HuH-7.5 (cell line): ENCODE measurements at places on chromosomes 3 and 15.

DNA sequence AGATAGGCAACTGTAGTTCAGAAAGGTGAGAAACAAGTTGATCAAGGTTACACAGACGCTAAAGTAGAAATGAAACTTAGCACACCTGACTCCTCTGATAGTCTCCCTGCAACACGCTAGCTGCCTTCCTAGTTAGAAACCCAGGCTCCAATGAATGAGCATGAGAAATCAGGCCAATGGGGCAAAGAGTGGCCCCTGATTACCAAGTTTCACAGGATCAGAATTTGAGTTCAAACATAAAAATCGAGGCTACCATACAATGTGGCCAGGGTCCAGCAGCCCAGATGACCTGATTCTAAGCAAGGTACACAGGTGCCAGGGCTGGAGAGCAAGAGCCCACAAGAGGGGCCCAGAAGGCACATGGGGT, 7.7 kb downstream of the PLD1 start:
- DNase-seq, result no peak

DNA sequence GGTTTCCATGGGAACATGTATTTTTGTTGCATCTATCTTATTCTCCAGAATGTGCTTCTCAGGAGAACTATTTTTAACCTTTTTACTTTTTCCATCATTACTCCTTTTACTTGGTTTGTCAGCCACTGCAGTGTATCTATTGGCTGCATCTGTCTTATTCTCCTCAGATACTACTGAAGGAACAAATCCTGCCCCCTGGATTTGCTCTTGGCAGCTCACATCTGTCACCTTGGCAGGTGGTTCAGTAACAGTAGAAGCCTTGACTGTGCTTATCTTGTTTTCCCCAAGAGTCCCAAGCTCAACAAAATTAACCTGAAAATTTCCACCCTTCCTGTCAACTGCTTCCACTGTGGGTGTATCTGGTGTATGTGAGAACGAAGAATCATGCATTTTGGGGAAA, 106.0 kb downstream of the MAP4 start:
- DNase-seq, result no peak

DNA sequence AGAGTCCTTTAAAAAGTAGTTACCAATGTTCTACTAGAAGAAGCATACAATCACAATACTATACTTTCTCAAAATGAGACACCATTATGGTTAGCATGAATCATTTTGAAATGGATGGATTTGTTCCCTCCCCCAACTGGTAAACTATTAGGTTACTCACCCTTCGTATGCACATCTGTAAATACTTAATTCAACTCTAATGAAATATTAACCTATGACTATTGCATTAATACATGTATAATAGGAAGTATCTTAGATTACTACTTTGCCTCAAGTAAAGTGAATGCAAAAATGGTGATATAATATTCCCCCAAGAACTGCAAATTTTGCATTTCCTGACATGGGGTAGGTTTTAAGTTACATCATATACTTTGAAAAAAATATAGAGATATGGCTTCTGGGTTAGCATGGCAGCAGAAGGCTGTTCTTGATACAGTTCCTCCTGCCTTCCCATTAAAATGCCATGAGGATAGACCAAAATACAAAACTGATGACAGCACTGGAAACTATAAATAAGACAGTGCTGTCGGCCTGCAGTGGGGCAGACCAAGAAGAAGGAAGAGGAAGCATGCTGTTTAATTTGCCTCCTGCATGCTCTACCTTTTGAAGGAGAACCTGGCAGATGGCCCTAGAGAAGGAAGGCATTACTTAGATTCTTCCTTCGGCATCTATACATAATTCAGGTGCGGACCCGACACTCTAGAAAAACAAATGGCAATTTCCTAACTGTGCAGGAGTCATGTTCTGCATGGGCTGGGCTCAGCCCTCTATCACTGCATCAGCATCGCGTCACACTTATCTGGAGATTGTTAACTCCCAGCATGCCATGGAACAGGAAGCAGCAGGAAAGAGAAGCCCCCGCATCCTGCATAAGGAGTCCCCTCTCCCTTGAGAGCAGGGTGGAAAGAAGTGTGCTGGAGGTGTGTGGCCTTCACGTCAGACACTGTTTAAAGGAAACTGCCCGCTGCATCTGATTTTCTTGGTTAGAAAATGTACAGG, 41.8 kb upstream of the NEO1 start:
- no peak for DNase-seq

- DNase-seq, result no peak
Measured at GRCh38 chr3:140236836-140237501, 302.0 kb downstream of the CLSTN2 start.

DNA sequence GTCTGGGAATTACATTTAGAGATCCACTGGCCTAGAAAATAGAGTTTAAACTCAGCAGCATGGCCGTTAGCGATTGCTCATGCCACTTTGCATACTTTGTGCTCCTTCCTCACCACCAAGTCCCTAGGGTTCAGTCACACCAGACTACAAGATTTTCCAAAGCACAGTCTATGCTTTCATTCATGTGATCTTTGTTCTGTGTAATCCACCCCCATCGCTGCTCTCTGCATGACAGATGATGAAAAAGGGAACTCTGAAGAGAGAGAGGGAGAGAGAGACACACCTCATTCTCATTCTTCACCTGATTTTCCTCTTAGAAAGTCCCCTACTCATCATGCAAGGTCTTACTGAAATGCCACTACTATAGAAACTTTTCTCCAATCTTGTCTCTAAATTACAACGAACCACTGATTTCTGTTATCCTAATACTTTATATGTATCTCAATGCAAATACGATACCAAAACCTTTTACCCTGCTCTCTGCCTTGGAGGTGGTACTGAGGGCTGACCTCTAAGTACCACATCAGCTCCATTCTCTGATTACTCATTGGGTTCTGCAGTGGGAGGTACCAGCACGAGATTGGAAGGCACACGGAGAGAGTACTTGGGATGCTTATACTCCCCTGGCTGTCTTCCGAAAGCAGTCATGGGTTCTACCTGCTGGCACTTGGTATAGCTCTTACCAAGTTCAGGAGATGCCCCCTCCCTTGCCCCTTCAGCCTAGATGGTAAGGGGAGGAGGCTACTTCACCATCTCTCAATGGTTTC, 1.1 kb upstream of the PARP15 start:
- no peak for DNase-seq

DNA sequence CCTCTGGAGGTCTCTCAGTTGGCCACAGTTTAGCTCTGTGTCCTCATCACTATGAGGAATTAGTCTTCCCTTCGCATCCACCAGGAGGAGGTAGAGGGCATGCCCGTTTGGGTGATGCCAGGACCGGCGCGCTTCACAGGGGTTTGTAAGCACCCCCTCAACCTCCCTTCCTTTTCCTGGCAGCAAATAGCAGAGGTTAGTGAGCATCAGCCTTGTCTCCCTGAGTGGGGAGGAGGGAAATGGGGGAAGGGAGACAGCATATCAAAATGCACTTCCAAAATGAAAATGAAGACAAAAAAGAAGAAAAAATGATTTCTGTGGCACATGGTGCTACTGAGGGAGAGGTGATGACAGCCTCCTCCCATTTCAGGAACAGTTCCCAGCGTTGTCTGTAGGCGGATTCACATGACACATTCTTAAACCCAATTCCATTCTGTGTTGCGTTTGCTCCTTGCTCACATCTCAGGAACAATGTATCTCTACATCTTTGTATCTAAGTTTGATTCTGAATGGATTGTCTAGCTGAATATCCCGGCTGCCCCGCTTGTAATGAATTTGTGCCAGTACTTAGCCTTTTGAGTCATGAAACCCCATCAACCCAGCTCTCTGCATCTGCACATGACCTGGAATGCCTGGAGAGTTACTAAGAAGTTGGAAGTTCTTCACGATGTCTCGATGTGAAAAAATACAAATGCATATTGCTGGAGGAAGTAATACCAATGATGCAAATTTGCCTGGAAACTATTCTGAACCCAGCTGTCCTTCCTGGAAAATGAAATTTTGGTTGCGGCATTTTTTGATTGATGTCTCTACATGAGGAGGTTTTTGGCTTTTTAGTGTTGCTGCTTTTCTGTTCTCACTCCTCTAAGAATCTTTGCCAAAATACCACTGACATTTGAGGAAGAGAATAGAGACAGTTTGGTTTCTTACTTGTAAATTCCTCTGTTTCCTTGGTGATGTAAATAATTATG, 45.2 kb downstream of the TYRO3 start:
- peak; percentile 53 for DNase-seq

- DNase-seq, result no peak
Measured at GRCh38 chr3:116815831-116816588, 106.4 kb downstream of the TUSC7 start.

- no peak for DNase-seq
Measured at GRCh38 chr3:73674280-73674679, 49.5 kb upstream of the PDZRN3 start.

GRCh38 chr3:88810455-88810854, 297.0 kb upstream of the EPHA3 start:
- DNase-seq, result no peak

- no peak for DNase-seq
Measured at GRCh38 chr15:40451527-40452158, 10.9 kb downstream of the BAHD1 start.

DNA sequence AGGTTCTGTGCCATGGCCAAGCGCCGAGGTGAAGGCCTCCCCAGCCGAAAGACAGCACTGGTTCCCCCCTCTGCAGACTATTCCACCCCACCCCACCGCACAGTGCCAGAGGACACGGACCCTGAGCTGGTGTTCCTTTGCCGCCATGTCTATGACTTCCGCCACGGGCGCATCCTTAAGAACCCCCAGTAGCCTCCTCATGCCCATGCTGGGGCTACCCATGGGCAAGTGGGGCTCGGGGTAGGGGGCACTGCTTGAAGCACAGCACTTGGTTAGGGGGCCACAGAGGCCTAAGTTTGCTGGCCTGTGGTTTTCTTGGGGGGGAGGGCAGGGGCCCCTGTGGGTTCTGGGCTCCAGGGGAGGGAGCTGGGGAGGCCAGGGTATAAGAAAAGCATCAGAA, 4.8 kb upstream of the CHST14 start:
- no peak for DNase-seq

DNA sequence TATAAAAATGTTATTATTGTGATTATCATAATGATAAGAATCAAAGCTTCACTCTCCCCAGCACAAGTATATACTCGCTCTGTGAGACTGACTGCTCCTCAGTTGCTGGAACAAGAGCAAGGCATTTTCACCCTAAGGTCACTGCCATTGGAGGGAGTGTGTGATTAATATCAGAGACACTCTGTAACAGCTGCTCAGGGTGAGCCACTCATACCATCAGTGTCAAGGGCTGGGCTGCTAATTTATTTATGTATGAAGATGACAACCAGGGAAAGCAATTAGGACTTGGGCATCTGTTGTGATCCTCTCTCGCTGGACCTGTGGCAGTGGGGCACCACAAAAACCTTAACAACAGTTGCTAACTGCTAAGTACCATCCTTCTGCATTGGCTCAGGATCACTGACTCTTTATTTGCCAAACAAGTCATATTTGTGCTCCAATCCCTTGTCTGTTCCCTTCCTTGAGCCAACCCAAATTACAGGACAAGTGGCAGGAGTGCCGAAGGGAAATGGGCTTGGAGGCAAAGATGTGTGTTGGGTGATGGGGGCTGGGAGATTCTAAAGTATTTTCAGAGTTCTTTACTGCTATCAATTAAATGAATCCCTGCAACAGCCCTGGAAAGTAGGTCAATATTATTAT, 297.5 kb upstream of the STT3B start:
- no peak for DNase-seq

DNA sequence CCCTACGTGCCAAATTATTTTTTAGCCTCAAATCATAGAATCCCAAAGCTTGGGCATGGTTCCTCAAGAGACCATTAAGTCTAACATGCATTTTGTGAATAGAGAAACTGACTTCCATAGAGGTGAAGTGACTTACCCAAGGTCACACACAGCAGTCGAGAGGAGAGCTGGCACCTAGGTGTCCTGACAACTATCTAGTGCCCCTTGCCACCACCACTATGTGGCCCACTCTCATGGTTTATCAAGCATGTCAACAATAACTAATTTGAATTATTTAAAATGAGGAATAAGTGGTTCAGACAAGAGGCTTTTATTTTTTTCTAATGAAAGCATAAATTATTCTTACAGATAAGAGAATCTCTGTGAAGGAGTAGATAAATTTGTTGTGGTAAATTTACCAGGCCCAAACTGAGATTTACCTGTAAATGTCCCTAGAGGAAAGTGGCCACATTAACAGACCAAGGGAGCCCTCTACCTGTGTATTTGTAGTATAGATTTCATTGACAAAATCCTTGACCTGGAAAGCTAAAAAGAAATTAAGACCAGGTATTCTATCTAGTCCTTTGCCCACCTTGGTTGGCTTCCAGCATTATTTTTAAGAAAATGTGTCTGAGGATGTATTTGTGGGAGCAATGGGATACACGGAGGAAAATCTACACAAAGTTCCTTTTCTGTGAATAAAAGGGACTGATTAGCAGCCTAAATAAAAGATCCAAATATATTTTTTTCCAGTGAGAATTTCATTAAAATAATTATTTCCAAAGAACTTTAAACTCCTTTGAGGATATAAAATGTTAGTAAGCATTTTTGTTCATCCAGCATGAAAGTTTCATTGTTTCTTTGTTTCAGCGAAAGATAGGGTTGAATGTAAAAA, 49.1 kb downstream of the IQCH start:
- DNase-seq, result peak; percentile 7
